Effector memory CD8-positive, alpha-beta T cell (primary cell): ENCODE measurements at places on chromosomes 6 and 20.

GRCh38 chr6:1856381-1856780 is 246.7 kb downstream of the FOXC1 start:
- DNase-seq, result no peak

DNA sequence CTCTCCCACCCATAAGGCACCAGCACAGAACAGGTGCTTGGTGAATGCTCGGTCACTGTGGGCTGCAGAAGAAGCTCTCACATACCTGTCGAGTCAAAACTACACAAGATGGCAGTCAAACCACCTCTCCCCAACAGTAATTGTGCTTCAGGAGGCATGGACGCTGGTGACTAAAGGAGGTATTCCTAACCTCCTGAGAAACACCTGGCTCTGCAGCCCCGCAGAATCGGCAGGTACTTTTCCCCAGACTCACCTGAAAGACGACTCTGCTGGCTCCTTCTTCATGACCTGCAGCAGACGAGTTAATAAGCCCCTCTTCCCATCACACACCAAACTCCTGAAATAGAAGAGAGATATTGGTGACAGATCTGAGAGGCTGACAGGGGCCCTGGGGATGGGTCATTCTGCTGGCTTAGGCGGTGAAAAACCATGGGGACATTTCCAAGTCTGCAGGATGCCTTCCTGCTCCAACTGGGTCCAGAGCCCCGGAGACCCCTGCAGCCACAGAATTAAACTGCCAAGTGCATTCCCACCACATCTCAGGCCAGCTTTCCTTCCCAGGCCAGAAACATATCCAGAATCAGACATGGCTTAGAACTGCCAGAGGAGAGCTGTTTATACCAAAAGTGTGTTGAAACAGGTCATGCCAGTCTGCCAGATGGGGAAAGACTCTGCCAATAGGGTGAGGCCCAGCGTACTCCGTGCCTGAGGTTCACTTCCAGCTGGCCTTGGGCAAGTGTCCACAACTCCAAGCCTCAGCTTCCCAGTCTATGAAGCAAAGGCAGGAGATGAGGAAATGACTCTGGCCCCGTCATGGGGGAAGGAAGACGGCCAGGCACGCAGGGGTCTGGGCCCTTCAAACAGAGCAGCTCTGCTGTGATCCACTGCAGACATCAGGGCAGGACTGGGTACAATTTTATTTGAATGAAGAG is 53.0 kb downstream of the MYH7B start:
- DNase-seq, result no peak

GRCh38 chr6:91018586-91018985 is 431.7 kb upstream of the MAP3K7 start:
- DNase-seq, result no peak

DNA sequence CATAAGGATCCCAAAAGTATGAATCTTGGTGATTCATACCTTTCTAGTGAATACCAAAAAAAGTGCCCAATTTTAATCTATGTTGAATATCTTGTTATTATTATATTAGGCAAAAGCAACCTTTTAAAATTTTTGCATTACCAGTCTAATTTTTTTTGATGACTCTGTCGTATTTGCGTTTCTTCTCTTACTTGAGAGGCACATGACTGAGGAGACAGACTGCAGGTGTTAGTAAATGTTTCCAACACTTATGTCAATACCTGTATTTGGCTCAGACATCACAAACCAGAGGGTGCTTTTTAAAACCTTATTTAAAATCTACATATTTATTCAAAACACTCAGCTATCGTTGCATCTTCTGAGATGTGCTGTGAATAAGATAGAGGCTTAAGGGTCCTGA is 27.1 kb downstream of the ID4 start:
- DNase-seq, result no peak

- DNase-seq, result no peak
These were observed 99.2 kb downstream of the HIVEP1 start for GRCh38 chr6:12111363-12111670.

- DNase-seq, result no peak
These were observed 31.2 kb downstream of the RIPOR3 start for GRCh38 chr20:50659975-50660670.

DNA sequence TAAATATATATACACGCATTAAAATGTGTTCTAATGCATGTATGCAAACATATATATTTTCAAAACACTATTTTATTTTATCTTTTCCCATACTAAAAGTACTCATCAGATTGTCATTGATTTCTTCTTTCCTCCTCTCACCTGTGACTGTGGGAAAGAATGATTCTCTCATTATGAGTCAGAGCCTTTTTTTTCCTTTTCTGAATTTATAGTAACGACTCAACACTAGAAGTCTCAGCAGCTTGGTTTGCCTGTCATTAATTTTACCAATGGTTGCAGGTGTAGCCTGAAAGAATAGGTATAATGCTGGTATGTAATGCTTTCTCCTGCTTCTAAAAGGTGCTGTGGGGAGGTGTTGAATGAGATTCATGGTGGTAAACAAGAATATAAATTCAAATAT is 328.7 kb downstream of the UTRN start:
- DNase-seq, result no peak

- no peak for DNase-seq
These were observed 109.1 kb downstream of the LY86 start for GRCh38 chr6:6697620-6698019.
